ENCODE measurements at places on chromosomes 16 and 17.
A peak's percentile ranks its signal among the peaks of the same experiment; 100 is the strongest.

- DNase-seq: no peak
Observed at GRCh38 chr16:83268169-83268568, 539.6 kb upstream of the HSBP1 start.

- no peak for DNase-seq
Observed at GRCh38 chr16:56732366-56732765, 2.4 kb downstream of the NUP93 start.

DNA sequence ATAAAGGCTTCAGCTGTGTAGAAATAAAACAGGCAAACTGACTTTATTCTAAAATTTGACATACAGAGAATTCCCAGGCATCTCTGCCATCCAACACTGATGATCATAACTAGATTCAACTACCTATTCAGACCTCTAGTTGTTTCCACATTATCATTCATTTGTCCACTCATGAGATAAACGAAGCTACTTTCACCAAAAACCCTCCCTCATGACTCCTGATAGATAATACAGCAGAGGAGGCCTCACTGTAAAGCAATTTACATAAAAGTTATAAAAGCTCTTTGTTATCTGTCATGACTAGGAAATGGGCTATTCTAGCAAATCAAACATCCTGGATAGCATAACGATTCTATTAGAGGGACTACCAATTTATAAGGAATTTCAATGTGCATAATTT lies 19.6 kb upstream of the RFFL start:
- DNase-seq: no peak

GRCh38 chr16:20704281-20704680 lies 6.8 kb upstream of the ACSM1 start:
- DNase-seq: no peak

- no peak for DNase-seq
Observed at GRCh38 chr17:29544066-29544465, 22.8 kb downstream of the ABHD15 start.

DNA sequence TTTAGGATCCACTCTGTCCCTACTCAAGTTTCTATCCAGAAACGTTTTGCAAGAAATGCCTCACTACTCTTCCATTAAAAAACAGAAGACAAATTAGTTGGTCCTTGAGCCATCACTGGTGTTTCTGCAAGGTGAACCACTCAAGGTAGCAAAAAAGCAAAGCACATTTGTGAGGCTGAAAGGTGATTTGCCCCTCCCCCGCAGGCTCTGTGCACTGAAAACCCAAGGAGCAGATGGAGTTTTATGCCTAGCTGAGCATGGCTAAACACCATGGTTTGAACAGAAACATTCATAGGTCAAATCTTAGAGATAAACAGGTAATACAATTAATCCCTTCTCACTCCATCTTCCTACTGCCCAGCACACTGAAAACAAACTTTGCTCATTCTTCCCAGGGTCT lies 538.2 kb upstream of the CDH5 start:
- DNase-seq: no peak

DNA sequence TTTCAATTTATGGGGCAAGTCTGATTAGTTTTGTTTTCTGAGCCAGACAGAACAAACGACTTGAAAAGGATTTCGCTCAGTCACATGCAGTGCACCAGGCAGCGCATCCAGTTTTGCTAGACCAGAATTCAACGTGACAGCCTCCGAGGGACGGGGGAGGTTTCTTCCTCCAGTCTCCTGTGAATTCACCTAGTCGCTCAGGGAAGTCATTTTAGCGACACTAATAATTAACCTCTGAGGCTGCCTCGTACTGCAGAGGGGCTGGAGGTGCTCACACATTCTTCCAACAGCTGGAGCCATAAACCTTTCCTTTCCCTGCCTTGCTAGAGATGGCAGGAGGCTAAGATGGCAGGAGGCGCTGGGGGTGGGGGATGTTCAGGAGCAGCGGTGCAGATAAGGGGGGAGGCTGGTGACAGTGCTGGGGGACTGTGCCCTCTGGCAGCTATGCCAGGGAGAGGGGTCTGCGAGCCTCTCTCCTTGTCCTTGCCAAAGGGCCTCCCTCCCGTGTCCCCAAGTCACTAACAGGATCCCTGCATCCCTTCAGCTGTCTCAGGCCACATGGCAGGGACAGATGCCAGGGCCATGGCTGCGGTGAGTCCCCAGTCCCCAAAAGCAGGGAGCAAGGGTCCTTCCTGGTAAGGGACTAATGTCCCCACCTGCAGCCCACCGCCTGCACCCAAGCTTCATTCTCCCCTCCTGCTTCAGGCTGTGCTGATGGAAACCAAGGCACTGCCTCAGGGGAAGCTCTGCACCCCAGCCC lies 24.0 kb downstream of the MXRA7 start:
- DNase-seq: no peak

- peak; percentile 51 for DNase-seq
Observed at GRCh38 chr16:87850009-87851006, 19.0 kb downstream of the SLC7A5 start.

- DNase-seq: no peak
Observed at GRCh38 chr16:11005611-11005975, 61.2 kb downstream of the CLEC16A start.

- no peak for DNase-seq
Observed at GRCh38 chr17:2937331-2938003, 125.9 kb downstream of the OR1D5 start.

GRCh38 chr17:37118366-37119137 lies 169.8 kb downstream of the AATF start:
- DNase-seq: no peak

- no peak for DNase-seq
Observed at GRCh38 chr16:4692460-4693295, 684 bp upstream of the NUDT16L1 start.

DNA sequence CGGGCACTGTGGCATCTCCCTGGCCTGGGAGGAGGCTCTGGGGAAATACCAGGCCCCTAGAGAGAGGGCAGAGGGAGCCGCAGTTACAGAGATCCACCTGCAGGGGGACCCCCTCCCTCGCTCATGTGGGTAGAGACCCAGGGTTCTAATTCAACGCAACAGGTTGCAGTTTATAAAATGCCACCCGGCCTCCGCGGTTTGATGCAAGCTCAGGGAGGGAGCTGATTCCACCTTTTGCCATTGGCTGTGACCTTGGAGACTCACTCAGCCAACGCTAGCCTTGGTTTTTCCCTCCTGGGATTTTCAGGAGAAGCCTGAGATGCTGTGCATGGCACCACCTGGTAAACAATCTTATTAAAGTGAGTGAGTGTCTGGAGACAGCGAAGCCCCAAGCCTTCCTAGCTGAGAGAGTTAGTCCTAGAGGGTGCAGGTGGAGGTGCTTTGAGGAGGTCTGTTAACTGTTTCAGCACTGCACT lies 12.1 kb downstream of the TTLL6 start:
- DNase-seq: peak; percentile 58

- no peak for DNase-seq
Observed at GRCh38 chr16:50881956-50882355, 140.1 kb downstream of the CYLD start.

- DNase-seq: no peak
Observed at GRCh38 chr16:88339930-88340754, 42.6 kb upstream of the ZNF469 start.

- DNase-seq: peak; percentile 35
Observed at GRCh38 chr17:77645072-77646045, 313.1 kb upstream of the TNRC6C start.

GRCh38 chr16:71870818-71871217 lies 13.2 kb downstream of the ZNF821 start:
- DNase-seq: no peak

DNA sequence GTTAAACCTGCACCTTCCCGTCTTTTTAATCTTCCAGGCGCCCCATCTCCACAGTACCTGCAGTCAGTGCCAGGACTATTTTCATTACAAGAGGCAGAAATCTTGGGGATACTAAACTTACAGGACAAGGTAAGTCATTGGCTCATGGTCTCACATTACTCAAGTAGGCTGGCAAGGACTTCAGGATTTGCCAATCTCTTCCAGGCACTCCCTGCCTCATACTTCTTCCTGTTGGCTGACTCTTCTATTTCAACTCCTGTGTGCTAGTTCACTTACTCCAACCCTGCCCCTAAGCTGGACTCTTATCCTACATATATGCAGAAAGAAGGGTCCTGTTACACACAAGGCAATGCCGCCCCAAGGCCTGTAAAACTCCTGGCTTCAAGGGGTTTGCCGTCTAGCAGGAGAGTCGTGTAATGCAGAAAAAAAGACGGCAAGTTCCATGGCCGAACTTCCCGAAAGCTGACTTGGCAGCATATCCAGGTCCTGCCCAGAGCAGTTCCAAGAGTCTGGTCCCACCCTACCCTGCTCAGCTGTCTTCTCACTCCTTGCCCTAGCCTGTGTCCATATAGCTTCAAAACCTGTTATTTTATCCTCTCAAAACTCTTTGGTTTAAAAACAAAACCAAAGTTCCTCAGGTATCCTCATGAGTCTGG lies 14.8 kb downstream of the ERN1 start:
- no peak for DNase-seq

GRCh38 chr16:55555436-55555835 lies 11.0 kb upstream of the CAPNS2 start:
- DNase-seq: no peak

- DNase-seq: no peak
Observed at GRCh38 chr16:84750575-84750974, 50.8 kb downstream of the USP10 start.

DNA sequence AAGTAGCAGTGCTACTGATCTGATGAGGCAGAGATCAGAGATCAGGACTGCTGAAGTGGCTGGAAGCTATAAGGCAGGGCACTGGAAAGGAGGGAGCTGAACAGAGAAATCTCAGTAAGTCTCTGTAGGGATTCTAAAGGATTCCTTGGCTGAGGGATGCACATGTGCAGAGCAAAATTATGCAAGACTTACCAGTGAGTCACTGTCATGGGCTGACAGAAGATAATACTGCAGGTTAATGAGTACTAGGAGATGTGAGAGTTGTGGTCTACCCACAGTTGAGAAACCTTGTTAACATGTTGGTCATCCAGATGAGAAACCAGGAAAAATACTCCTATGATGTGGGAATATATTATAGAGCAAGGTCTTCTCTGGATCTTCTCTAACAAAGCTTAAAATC lies 378.1 kb downstream of the HAPSTR1 start:
- no peak for DNase-seq

GRCh38 chr17:16377941-16378341 lies 3.0 kb upstream of the UBB start:
- no peak for DNase-seq

DNA sequence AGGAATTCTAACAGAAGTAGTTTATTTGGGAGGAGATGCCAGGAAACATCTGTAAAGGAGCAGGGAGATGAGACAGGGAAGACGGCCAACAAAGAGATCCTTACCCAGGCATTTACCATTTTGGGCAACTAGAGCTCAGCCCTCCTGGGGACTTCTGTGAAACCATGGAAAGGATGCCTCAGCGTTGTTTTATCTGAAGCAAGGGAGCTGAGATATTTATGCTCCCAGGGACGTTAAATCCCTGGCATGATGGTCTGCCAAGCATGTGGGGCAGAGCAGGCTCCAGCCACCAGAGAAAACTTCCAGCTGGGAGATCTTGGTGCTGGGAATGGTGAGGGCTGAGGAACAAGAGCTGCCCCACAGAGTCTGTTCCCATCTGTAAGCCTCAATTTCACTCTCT lies 114.8 kb upstream of the FOXF1 start:
- DNase-seq: no peak

DNA sequence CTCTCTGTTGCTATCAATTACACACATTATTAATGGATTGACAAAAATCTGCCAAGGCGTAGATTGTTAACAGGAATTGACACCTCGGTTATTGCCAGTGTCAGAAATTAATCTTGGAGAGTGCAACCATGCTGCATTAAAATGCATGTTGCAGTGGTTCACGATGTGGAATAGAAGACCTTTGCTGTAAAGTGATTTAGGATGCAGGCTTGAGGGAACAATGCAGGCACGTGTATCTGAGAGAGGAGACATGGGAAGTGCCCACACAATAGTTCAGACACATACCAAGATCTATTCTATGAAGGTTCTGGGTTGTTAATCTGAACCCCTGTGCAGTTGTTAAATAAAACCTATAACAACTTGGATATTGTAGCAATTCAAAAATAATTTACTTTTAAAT lies 1032.8 kb upstream of the CDH8 start:
- no peak for DNase-seq

DNA sequence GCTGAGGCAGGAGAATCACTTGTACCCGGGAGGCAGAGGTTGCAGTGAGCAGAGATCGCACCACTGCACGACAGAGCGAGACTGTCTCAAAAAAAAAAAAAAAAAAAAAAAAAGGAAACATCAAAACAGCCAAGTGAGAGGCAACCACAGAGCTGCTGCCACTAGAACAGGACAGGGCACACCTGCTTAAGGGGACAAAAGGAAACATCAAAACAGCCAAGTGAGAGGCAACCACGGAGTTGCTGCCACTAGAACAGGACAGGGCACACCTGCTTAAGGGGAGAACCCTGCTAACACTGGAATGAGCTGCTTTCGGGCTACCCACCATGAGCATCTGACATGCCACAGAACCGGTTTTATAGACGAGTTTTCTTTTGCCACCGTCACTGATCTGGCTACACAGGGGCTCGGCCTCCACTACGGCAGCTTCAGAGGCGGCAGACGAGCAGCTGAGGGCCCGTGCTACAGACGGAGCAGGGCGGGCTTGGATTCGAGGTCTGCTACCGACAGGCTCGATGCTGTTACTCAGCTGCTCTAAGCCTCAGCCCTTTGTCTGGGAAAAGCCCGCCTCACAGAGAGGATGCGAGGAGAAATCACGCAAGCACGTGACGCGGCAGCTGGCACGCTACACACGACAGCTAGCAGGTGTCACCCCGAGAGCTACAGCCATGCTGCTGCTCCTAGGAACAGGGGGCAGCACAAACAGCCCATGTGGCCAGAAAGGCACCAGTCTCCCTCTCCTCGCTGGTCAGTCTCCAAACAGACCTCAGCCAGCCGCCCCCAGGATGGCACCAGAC lies 2.0 kb downstream of the P4HB start:
- no peak for DNase-seq

- no peak for DNase-seq
Observed at GRCh38 chr17:43530288-43531081, 15.7 kb downstream of the ETV4 start.

- no peak for DNase-seq
Observed at GRCh38 chr16:73912281-73912680, 384.3 kb upstream of the PSMD7 start.

DNA sequence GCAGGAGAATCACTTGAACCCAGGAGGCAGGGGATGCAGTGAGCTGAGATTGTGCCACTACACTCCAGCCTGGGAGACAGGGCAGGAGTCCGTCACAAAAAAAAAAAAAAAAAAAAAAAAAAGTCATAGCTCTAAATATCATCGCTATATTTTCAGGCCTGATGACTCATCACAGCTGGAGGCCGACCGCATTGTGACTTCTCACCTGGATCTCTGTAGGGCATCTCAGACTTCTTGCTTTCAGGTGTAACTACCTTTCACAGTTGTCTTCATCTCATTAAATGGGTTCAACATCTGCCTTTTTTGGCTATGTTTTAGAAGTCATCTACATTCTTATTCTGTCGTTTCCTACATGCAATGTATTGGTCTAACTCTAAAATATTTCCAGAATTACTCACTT lies 353.1 kb upstream of the MON1B start:
- no peak for DNase-seq

GRCh38 chr17:50661795-50662391 lies 27.2 kb downstream of the ABCC3 start:
- DNase-seq: no peak

- no peak for DNase-seq
Observed at GRCh38 chr17:81093619-81094508, 58.9 kb downstream of the BAIAP2 start.

GRCh38 chr17:62194401-62194800 lies 129.3 kb upstream of the MED13 start:
- no peak for DNase-seq

GRCh38 chr16:46850619-46851555 lies 19.9 kb upstream of the C16orf87 start:
- no peak for DNase-seq

Measured in stimulated activated CD8-positive, alpha-beta memory T cell treated with anti-CD3 and anti-CD28 coated beads, Interleukin-4, amount 100 ng/mL, for 24 hours (primary cell).